ENCODE measurements at places on chromosomes 1 and 21.

GRCh38 chr1:910881-911721 lies 12.6 kb upstream of the SAMD11 start:
- DNase-seq, result no peak

DNA sequence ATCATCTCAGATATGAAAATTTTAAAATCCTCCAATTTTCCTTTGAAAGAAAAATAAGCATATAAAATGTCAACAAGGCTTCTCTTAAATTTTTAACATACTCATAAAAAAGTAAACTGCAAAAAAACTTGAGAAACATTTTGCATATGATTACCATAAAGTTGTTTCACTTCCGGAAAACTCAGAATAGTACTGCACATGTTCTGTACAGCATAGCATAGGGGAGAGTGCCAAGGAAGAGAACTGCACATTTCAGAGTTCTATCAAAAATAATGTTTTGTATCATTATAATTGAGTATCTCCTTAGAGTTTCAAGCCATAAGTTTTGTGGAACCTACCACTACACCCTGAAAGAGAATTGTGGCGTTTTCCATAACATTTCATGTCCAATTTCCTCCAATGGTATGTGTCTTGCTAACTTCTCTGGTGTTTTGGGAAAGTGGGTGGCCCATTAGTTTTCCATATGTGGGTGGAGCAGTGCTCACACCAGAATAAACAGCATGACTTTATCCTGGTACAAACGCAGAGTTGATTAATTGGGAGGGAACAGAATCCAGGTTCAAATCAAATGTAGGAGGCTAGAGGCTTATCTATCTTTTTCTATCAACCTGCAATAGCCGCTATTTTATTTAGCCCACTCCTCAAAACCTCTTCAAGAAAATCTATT lies 430.9 kb downstream of the LMO4 start:
- DNase-seq, result no peak

DNA sequence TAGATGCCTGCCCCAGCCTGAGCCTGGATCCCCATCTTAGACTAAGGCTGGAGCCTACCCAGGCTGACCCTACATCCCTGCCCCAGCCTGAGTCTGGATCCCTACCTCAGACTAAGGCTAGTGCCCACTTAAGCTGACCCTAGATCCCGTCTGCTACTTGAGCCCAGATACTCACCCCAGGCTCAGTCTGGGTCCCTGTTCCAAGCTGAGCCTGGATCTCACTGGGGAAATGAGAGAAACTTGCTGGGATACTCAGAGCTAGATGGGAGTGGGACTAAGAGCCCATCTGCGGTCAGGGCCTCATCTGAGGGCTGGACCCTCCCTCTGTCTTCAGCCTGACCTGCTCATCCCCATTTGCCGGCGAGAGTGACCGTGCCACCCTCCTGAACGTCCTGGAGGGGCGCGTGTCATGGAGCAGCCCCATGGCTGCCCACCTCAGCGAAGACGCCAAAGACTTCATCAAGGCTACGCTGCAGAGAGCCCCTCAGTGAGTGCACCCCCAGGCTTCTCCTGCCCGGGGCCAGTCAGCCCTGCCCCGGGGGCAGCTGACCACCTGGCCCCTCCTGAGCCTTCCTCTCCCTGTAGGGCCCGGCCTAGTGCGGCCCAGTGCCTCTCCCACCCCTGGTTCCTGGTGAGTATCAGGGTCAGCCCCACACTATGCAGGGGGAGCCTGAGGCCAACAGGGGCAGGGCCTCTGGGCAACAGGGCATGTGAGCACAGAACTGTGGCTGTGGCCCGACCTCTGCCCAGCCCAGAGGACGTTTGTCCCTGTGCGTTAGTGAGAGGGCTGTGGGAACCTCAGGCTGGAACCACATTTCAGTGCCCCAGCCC lies 36.8 kb downstream of the TRIM11 start:
- DNase-seq, result peak; percentile 51

GRCh38 chr1:182754087-182754486 lies 35.5 kb upstream of the NPL start:
- DNase-seq, result no peak

DNA sequence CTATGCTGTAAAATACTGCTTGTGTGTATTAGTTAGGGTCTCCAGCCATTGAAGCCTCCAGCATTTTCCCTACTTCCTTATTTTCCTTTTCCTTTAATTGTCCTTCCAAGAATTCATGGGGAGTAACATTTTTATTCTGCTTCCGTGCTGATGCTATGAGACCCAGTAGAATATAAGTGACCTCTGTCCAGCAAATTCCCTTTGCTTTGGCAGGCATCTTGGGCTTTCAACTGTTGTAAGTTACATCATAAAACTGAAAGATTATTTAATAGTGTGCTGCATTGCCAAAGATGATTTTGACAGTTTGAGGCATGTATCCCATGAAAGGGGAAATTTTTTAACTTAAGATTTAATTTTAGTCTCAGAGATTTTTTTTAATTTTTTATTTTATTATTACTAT lies 48.1 kb upstream of the B3GALT2 start:
- DNase-seq, result no peak

DNA sequence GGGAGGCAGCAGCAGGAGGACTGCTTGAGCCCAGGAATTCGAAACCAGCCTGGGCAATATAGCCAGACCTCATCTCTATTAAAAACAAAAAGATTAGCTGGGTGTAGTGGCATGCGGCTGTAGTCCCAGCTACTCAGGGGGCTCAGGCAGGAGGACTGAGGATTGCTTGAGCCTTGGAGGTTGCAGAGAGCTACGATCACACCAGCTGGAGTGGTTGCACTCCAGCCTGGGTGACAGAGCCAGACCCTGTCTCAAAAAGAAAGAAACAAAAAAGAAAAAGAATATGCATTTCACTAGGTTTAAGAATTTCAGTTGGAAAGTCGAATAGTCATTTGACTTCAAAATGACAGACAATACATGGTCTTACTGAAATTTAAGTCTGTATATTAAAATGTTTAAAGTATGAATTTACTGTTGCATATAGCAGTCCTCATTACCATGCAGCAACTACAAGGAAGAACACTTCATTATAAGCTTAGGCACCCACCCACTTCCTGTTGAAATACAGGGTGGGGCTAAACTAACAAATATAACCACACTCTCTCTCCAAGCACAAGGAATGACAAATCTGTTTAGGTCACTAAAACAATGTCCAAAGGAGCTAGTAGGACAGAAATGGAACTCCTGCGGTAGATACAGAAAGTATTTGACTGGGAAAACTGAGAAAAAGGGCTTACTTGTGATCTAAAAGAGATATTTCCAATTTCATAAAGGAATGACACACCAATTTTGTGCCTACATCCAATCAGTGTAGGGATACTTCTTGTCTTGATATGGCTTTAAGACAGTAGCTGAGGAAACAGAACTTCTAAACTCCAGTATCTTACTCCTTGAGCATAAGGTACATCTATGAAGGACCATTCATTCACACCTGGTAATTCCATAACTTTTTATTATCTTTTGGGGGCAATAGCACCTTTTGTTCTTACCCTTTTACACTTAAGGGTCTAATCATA lies 44.1 kb downstream of the GPR3 start:
- no peak for DNase-seq

DNA sequence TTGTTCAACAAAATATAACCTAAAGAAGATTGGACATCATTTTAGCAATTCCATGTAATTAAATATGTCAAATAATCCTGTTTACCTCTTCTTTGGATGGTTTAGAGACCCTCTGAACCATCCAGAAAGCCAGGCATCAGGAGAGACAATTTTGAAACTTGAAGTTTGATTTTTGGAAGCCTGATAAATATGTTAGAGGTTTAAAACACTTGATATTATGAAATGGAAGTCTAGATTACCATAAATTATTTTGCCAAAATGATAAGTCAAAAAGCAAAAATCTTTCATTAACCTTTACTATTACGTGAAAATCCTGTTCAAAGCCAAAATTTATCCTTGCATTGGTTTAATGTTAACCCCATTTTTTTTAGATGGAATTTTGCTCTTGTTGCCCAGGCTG lies 43.5 kb downstream of the CCDC30 start:
- DNase-seq, result no peak

DNA sequence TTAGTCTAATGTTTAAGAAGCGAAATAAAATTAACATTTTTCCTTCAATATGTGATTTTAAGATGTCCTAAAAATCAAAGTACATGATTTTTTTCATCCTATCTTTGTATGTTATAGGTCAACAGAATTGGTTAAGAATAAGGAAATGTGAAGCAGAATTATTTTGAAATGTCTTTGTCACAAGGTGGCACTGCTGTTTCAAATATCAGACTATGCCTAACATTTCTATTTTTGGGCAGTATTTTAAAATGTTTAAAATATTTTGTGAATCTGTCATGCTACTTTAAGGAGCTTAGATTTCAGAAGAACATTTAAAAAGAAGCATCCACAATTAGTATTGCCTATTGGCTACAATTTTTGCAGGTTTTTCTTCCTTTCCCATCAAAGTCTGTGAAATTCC lies 38.7 kb downstream of the AMY1C start:
- no peak for DNase-seq
